ENCODE measurements at places on chromosomes 5 and 9. TPM values are rescaled to one million over a fixed set of nuclear protein-coding genes. Genes with fewer than 3 reads are reported as not detected.

Gene PTPRD
- total RNA-seq: 6.9 TPM

Gene FIBCD1
- total RNA-seq: 1.5 TPM

Gene AGGF1
- 32.0 TPM for total RNA-seq

Gene CEL
- 0.18 TPM for total RNA-seq

Gene MSMP
- total RNA-seq: not detected

Gene CD74
- 1.8 TPM for total RNA-seq

Gene PKD2L2
- not detected for total RNA-seq

Gene FREM1
- under 0.01 TPM for total RNA-seq

Gene COL5A1
- 247 TPM for total RNA-seq

Gene FSTL4
- 0.09 TPM for total RNA-seq

Gene CCDC69
- total RNA-seq: 13.2 TPM

Gene TLR4
- total RNA-seq: 4.1 TPM

Gene LCN1
- 0.65 TPM for total RNA-seq

Gene FBP2
- total RNA-seq: not detected

Gene RFX3
- total RNA-seq: 3.1 TPM

Gene ZDHHC11B
- 0.09 TPM for total RNA-seq

Gene RORB
- 0.92 TPM for total RNA-seq

Gene FOXD4L6
- 0.09 TPM for total RNA-seq

Gene ALDH1A1
- 290 TPM for total RNA-seq

Gene SPOCK1
- 302 TPM for total RNA-seq

Gene PCDHB12
- 0.09 TPM for total RNA-seq

Gene GNAQ
- 30.0 TPM for total RNA-seq

Gene CTSV
- 0.37 TPM for total RNA-seq

Gene WDR31
- 1.8 TPM for total RNA-seq

Gene MZB1
- 0.14 TPM for total RNA-seq

Gene SPATA31D4
- total RNA-seq: not detected

Gene WNK2
- total RNA-seq: not detected

Gene PCDHB11
- total RNA-seq: 0.18 TPM

Gene SLC34A1
- not detected for total RNA-seq

Gene RLN2
- not detected for total RNA-seq

Gene INSL4
- total RNA-seq: not detected

Gene PCDHGB4
- total RNA-seq: 27.5 TPM

Gene DNM1
- total RNA-seq: 9.6 TPM

Gene GRXCR2
- not detected for total RNA-seq

Gene ARL10
- 9.5 TPM for total RNA-seq

Gene PCDHA1
- total RNA-seq: under 0.01 TPM

Gene OTULINL
- 0.09 TPM for total RNA-seq

Gene PCDHGA12
- total RNA-seq: 9.1 TPM

Gene IL5
- total RNA-seq: not detected

Gene DEPDC1B
- 1.1 TPM for total RNA-seq

Gene DPP7
- total RNA-seq: 68.8 TPM

Gene EPB41L4B
- total RNA-seq: under 0.01 TPM

Gene AGXT2
- total RNA-seq: not detected

Gene ZNF354B
- 5.8 TPM for total RNA-seq

Gene IFNA13
- total RNA-seq: not detected

Gene FAM221B
- not detected for total RNA-seq
